T-cell (primary cell): ENCODE measurements at places on chromosomes 16 and 17. TPM values are rescaled to one million over a fixed set of nuclear protein-coding genes. Genes with fewer than 3 reads are reported as not detected.

DNA sequence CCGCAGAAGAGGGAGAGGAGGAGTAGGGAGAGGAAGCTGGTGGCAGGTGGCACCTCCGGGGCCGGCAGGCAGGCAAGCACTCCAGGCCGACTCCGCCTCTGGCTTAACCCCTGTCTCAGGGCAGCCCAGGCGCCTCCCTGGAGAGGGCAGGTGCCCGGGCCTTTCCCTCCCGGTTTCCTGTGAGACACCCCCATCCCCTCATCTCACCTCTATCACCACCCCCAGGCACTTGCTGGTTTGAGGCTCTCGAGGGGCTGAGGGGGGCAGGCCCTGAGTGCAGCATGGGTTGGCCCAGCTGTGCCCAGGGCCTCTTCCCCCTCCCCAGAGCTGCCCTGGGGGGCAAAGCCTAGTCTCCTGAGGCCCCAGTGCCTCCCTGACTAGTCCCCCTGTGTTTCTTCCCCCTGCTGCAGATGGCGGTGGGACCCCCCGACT lies 6.0 kb downstream of the DOC2A start:
- no peak for DNase-seq

DNA sequence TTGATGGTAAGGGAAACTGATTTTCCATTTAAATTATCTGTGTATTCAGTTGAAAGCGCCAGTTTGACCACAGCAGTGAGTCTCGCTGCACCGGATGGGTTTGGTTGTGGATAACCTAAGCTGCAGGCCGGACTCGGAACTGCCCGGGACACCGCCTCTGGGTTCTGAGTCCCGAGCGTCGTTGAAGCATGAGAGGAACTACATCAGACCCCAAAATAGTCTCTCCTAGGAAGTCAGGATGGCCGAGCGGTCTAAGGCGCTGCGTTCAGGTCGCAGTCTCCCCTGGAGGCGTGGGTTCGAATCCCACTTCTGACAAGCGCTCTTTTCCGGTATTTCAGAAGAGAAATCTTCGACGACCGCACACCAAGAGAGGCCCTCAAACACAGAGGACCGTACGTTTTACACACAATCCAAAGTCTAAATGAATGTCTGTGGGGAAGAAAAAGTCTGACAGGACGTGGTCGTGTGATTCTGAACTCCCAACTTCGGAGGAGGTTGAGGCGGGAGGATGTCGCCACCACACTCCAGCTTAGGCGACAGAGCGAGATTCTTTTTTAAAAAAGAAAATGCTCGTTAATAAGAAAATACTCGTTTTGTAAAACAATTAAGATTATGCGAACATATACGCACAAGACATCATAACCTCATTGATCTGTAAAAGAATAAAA lies 15.4 kb upstream of the PLLP start:
- peak; percentile 83 for DNase-seq

DNA sequence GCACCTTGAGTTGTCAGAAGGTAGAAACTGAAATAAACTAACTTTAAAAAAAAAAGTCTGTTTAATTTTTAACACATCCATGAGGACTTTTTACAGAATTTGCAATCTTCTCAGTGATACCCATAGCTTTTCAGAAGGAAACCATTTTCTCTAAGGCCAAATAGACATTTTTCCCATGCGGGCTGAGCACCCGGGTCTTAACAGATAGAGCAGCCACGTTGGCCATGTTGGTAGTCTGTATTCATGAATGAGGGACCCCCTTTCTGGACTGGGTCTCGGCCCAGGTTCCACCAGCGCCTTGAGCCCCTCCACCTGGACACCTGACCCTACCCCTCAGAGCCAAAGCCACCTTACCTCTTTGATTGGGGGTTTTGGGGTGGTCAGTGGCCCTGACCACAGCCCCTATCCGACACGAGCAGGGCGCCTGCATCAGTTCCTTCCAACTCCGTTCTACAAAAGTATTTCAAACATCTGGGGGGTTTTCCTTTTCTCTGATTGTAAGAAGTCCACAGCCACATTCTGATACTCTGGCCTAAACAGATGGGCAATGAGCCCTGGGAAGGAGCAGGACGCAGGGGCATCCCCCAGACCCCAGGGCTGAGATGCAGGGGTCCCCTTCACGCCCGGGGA lies 18.0 kb downstream of the CIBAR2 start:
- no peak for DNase-seq

DNA sequence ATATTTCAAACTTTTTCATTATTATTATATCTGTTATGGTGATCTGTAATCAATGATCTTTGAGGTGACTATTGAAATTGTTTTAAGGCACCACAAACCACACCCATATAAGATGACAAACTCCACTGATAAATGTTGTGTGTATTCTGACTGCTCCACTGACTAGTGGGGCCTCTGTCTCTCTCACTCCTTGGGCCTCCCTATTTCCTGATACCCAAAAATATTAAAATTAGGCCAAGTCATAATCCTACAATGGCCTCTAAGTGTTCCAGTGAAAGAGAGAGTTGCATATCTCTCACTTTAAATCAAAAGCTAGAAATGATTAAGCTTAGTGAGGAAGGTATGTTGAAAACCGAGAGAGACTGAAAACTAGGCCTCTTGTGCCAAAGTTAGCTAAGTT lies 23.4 kb downstream of the CYLD start:
- DNase-seq, result no peak

- DNase-seq, result no peak
Observed at GRCh38 chr17:63474586-63475460, 2.0 kb upstream of the ACE start.

DNA sequence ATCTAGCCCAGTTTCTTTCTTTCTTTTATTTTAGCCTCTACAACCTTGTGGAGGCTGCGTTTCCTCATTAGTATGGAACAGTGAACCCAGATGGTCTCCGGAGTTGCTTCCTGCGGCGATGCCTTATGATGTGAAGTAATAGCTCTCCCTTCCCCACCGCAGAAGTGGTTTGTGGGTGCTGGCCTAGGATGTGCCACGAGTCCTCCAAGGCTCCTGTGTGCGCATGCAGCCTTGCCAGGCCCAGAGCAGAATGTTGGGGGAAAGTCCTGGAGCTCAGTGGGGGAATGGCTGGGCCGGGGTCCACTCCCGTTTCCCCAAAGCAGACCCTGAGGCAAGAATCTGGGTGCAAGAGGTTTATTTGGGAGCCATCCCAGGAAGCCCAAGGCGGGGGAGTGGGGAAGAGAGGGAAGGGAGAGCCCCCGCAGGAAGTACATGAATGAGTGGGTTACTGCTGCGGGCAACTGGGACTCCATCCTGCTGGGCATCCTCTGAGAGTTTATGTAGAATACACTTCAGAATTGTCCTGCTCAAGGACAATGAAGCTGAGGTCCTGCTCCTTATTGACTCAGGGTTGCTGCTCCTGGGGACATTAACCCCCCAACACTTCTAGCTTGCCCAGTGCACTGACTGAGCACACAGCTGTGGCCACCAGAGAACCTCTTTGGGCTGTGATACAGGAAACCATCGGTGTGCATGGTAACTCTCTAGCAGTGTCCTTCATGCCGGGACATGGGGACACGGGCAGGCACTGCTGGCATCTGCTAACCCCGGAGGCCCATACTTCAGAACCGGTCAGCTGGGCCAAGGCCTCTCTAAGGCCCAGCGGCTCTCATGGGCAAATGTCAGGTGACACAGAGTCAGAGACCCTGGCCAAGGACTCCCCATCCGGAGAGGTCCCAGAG lies 3.7 kb upstream of the HCRT start:
- DNase-seq, result no peak

DNA sequence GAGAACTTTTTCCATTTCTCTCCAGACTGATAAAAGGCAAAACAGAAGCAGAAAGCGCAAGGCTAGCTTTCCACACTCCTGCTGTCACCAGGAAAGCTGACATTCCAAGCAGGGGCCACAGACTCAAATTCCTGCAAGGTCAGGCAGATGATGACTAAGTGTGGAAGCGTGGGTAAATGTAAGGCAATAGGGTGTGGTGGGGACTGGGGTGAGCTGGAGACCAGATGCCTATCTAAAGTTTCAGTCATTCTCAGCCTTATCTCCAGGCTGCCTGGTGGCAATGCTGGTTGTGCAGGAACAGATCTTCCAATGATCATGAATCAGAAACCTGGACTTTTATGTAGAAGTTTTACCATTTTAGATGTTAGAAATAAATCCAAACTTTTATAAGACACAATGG lies 224.1 kb downstream of the GSG1L start:
- no peak for DNase-seq

DNA sequence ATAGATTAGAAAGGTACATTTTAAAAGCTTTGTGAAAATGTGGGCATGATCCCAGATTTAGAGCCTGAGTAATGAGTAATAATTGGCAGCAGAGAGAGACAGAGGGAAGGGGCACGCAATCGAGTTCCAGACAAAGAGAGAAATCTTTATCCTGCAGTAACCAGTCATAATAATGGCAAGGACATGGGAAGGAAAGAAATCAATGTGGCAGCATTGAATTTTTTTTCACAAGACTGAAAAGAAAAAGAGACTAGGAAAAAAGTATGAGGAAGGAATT lies 790.8 kb upstream of the SOX9 start:
- no peak for DNase-seq

- no peak for DNase-seq
Observed at GRCh38 chr16:53817812-53818550, 114.0 kb downstream of the FTO start.

DNA sequence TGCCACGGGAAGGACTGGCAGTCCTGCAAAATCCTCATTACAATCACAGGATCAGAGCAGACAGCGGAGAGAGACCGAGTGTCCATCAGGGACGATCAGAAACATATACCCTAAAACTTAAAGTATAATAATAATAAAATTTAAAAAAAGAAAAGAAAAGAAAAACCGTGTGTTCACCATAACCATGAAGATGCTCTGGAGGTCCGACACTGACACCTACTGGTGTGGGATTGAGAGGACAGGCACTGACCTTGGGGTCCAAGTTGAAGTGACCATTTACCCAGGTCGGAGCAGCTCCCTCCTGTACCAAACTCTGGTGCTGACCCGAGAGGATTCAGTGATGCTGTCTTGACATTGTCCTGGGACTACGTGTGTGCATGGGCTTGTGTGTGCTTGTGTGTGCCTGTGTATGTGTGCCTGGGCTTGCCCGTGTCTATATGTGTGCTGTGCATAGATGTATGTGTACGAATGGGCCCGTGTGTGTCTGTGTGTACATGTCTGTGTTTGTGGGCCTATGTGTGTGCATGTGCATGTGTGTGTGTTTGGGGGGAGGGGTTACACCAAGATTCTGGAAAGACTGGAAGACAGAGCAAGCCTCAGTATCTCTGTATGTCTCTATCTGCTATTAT lies 10.0 kb upstream of the CD300LD start:
- no peak for DNase-seq

DNA sequence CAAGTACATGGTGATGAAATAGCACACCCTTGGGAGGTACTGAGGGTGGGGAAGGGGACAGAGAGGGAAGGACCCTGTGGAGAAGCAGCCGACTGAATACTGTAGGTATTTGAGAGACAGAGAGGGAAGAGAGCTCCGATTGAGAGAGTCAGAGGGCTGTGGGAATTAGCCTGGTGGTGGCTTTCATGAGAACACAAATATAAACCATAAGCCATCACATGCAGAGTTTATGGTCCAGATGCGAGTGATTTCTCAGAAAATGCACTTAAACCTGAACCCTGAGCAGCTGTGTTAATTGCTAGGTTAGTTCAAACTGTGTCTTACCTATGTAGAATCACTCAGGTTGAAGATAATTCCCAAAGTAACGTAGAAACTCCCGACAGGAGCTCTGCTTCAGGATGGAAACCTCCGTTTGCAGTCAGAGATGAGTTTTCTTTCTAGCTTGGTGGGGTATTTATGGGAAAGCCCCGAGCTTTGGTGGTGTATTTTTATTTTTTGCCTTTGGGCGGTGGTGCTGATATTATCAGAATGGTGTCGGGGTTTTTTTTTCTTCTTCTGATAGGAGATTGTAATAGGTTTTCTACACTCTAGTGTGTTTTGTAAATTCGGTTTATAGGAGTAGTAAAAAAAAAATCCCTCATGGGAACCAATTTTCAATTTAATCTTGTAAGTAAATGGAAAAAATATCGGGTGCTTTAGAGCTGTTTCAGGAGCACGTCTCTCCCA lies 184.9 kb upstream of the CACNG5 start:
- DNase-seq, result no peak

DNA sequence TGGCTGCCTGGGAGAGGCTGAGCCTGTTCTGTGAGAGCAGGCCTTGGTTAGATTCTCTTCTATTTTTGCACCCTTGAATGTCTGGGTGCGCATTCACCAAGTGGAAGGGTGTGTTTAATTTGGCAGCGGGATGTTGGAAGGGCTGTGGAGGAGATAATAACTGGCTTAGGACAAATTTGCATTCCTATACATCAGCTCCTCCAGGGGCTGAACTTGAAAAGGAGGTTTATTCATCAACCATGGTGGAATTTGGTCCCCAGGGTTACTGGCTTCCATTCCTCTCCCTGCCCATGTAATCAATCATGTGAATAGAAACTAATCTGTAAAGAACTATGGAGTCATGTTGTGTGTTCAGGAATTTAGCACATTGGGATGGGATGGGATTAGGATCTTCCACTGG lies 100.2 kb upstream of the FOXF1 start:
- DNase-seq, result no peak

DNA sequence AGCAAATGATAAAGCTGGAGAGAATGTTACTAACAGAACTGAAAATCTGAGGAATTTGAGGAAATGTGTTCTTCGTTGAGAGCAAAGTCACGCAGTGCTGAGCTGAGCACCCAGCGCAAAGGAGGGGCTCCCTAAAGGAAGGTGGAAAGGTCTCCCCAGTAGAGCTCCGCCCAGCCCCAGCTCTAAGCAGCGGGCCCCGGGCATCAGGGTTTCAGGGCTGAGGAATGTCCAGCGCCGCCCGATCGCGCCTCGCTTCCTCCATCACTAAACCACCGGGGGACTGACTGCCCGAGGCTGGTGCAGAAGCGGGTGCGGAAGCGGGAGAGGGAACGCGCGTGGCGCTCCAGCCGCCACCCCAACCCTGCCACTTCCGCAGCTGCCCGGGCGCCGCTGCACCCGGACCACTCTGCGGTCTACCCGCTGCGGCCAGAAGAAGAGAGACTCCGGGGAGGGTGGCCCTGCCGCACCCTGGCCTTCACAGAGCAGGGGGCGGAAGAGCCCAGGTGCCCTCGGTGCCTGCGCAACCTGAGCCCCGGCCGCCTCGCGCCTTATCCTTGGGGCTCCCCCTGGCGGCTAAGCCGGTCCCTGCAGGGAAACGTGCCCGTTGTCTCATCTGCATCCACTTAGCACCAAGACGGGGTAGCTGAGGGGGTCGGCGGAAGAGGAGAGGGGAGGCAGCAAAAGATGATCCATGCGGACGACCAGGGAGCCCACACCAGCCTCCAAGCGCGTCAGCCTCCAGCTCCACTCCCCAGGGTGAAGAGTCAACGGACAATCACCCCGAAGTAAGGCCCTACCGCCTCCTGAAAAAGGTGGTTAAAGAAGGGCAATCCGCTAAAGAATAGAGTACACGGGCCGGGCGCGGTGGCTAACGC lies 12.4 kb upstream of the GUCY2D start:
- peak; percentile 90 for DNase-seq

The GFOD2 gene
- 8.5 TPM for total RNA-seq

The ZNF48 gene
- 17.5 TPM for total RNA-seq

The PRSS8 gene
- total RNA-seq, result 0.55 TPM

The MYOCD gene
- not detected for total RNA-seq
